ENCODE measurements at places on chromosomes 7 and 10. TPM values are rescaled to one million over a fixed set of nuclear protein-coding genes. Genes with fewer than 3 reads are reported as not detected.

GRCh38 chr7:99629643-99630042 lies 12.9 kb downstream of the ZSCAN25 start:
- DNase-seq: no peak

- DNase-seq: no peak
Observed at GRCh38 chr7:104973227-104973626, 40.8 kb upstream of the KMT2E start.

- no peak for DNase-seq
Observed at GRCh38 chr10:101436302-101436701, 82.3 kb downstream of the BTRC start.

Gene ITIH5
- 10.5 TPM for total RNA-seq

Measured in upper lobe of right lung (tissue), 1 donor.